Thoracic aorta (tissue), 2 donors: ENCODE measurements at places on chromosomes 3 and 15.
A peak's percentile ranks its signal among the peaks of the same experiment; 100 is the strongest.

- peak; percentile 55 for DNase-seq
Measured at GRCh38 chr15:91867581-91868026, 14.1 kb downstream of the SLCO3A1 start.

DNA sequence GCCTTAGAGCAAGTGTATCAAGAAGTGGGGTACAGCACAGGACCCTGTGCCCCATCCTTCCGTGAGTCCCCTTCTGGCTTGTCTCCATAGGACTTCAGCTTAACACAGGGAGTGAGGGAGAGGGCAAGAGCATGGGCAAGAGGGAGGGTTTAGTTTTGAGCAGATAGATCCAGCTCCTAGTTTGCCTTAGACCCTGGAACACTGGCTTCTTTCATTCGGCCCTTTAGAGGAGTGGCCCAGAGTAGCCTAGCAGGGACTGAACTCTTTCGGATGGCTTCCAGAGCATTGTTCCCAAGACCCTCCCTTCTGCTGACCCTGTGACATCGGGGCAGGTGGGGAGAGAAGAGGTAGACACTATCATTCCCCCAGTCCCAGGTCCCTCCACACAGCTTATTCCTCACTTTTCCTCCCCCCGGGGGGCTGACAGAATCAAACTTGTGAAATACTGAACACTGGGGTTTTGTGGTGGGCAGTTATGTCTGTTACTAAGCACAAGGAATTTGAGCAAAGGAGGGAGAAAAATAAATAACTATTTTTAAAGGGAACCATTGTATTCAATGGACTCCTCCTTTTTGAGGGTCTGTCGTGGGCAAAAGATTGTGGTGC is 289.6 kb upstream of the C2CD4B start:
- DNase-seq: no peak

GRCh38 chr15:47429376-47429775 is 287.9 kb upstream of the SEMA6D start:
- no peak for DNase-seq

- no peak for DNase-seq
Measured at GRCh38 chr3:143855183-143855582, 6.9 kb upstream of the SLC9A9 start.

DNA sequence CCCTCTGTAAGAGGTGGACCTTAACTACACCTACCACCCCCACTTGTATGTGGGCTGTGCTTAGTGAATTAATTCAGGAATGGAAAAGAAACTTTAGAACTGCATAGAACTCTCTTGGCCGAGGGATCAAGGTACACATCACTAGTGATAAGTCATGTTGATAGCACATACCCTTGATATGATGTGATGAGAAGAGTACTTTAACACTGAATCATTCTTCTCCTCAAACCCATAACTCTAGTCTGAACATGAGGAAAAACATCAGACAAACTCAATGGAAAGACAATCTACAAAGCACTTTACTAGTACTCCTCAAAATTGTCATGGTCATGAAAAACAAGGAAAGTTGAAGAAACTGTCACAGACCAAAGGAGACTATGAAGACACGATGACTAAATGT is 87.6 kb downstream of the P2RY1 start:
- DNase-seq: no peak

GRCh38 chr3:58064923-58065638 is 56.9 kb downstream of the FLNB start:
- no peak for DNase-seq
